ENCODE measurements at places on chromosomes 4 and X.

- peak; percentile 67 for DNase-seq
These were observed 39.6 kb downstream of the SCD5 start for GRCh38 chr4:82758701-82759685.

DNA sequence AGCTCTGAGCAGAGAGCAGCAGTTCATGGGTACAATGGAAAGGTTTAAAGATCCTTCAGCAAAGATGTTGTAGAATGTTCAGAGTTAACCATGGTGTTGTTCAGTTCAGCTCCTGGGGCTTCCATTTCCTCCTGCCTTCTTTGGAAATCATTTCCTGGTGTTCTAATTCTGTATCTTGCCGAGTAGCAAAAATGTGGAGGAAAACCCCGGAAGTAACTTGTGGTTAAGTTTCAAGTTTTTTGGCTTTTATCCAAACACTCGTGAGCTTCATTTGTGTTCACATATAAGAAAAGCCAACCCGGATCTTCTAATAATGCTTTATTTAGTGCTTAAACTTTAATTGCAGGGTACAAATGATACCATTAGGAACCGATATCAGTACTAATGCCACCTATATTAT is 33.6 kb upstream of the ARX start:
- no peak for DNase-seq

DNA sequence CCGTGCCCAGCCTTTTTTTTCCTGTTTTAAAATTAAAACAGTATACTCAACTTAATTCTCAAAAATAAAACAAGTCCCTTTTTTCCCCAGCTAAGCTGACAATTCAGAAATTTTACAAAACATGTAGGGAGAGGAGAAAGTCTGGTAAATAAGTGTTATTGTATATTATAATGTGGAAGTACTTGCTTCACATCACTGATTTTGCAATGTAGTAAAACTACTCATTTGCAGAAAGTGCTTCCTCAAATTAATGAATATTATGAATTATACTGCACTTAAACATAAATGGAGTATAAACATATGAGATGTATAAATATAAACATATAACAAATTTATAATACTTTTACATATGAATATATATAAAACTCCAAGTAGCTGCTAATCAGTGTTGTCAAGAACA is 11.6 kb upstream of the H2AZ1 start:
- DNase-seq: no peak

- no peak for DNase-seq
These were observed 134.9 kb downstream of the STOX2 start for GRCh38 chr4:184039963-184040383.

DNA sequence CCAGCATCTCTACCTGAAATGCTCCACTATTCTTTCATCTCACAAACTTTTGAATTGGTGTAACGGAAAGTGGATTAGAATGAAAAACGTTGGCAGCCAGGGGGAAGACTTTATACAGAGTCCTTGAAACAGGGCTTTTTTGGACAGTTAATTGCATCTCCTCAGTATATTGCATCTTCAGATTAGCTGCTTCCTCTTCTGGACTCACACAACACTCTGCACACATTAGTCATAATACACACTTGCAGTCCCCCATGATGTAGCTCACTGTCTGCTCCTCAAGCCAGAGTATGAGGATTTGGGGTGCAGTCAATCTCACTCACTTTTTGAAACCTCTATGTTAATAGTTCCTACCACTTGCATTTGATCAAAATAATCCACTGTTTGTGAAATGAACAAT is 101.0 kb downstream of the ADGRA3 start:
- DNase-seq: no peak

Data from NCI-H1417 (cell line).